ENCODE measurements at places on chromosomes 2 and 18. TPM values are rescaled to one million over a fixed set of nuclear protein-coding genes. Genes with fewer than 3 reads are reported as not detected.

DNA sequence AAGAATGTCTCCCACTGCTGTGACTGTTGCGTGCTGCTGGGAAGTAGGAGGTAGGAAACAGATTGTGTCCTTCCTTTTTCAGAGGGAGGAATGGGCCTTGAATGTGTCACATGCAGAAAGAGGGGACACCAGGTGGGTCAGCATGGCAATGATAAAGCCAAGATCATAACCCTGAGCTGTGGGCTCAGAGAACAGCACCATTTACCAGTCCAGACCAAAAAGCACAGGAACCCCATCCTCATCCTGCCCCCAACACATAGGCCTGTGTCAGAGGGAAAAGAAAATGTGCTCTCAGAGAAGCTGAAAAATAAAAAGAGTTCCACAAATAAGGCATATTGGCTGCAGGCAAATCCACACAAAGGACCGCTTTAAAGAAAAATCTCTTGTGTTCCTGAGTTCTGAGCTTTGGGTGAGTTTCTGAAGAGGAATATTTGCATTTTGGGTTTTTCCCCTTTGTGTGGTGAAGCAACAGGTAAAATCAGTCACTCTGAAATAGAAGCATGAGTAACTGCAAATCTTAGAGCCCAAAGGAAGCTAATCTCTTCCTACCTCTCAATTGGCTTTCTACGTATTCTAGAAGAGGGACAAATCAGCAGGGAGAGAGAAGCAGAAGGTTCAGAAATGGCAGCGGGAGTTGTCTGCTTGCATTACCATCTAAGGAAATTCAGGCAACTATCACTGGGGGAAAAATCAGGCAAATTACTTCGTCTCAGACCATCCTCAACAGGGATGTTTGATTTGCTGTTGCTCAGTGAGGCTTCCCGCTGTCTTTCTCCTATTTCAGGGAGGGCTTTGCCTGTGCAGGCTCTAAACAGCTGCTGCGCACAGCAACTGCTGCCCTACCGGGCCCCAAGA is 106.8 kb downstream of the BCL11A start:
- H3K27me3 ChIP-seq, result no peaks in the 10 kb centered on the region
- DNase-seq, result no peak
- H3K36me3 ChIP-seq, result no peaks in the 10 kb centered on the region
- no peaks in the 10 kb centered on the region for H3K4me1 ChIP-seq
- no peak overlapping the region for H3K4me3 ChIP-seq
- no peak overlapping the region for H3K27ac ChIP-seq

DNA sequence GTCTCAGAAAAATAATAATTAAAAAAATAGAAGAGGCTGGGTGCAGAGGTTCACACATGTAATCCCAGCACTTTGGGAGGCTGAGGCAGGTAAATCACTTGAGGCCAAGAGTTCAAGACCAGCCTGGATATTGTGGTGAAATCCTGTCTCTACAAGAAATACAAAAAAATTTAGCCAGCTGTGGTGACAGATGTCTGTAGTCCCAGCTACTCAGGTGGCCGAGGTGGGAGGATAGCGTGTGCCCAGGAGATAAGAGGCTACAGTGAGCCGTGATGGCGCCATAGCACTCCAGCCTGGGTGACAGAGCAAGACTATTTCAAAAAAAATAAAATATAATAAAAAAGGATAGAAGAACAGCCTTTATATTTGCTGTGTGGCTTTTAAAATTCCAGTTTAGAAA is 35.9 kb downstream of the SMC6 start:
- H3K27ac ChIP-seq, result no peak overlapping the region
- DNase-seq, result no peak
- H3K4me1 ChIP-seq, result no peaks in the 10 kb centered on the region
- no peak overlapping the region for H3K4me3 ChIP-seq
- peaks cover 11% of the 10 kb centered on the region for H3K36me3 ChIP-seq

GRCh38 chr2:7146151-7146550 is 228.9 kb downstream of the RNF144A start:
- no peak overlapping the region for H3K27ac ChIP-seq
- no peak for DNase-seq
- H3K36me3 ChIP-seq, result no peaks in the 10 kb centered on the region
- no peaks in the 10 kb centered on the region for H3K4me1 ChIP-seq
- no peak overlapping the region for H3K4me3 ChIP-seq
- no peaks in the 10 kb centered on the region for H3K27me3 ChIP-seq

GRCh38 chr18:26465431-26465830 is 82.9 kb downstream of the KCTD1 start:
- no peak for DNase-seq
- no peak overlapping the region for H3K27ac ChIP-seq
- H3K4me3 ChIP-seq, result no peak overlapping the region
- H3K36me3 ChIP-seq, result no peaks in the 10 kb centered on the region
- no peaks in the 10 kb centered on the region for H3K27me3 ChIP-seq

C2orf15 gene
- total RNA-seq, result not detected

DNA sequence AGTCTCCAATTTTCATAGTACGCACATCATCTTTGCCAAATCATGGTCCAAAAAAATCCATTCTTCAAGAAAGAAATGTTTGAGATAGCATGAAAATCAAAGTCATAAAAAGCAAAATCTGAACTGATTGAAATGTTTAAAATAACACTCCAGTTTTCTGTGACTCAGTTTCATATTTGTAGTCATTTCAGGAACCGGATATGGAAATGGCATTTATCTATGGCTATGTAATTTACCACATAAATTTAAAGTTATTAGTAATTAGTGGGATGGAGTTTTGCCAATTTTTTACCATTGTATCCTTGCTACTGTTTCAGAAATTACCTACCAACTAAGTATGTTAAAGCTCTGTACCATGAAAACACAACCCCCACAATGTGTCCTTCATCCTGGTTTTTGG is 456.6 kb upstream of the ACVR2A start:
- H3K27ac ChIP-seq, result no peak overlapping the region
- DNase-seq, result no peak
- H3K4me1 ChIP-seq, result no peaks in the 10 kb centered on the region
- no peaks in the 10 kb centered on the region for H3K36me3 ChIP-seq

DNA sequence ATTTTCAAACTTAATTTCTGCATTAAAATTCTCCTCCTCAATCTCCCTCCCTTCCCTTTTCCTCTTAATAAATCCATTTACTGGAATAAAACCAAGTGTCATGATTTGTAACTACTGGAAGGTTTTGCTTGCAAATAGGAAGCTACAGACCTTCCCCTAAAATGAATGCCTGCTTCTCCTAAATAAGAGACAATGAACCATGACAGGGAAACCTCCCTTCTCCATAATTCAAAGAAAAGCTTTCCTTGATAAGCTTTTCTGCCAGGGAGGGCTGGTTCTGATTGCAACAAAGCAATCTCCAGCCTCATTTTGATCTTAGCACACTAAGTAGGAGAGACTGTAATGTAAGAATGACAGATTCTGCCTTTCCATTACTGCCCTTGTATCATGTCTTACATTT is 111.0 kb upstream of the CDH20 start:
- no peak overlapping the region for H3K4me3 ChIP-seq
- H3K27me3 ChIP-seq, result no peaks in the 10 kb centered on the region
- DNase-seq, result no peak
- no peaks in the 10 kb centered on the region for H3K4me1 ChIP-seq
- no peak overlapping the region for H3K27ac ChIP-seq

- H3K4me3 ChIP-seq, result no peak overlapping the region
- peak overlapping the region; percentile 91 for H3K27ac ChIP-seq
- H3K4me1 ChIP-seq, result peaks cover 53% of the 10 kb centered on the region
- H3K36me3 ChIP-seq, result no peaks in the 10 kb centered on the region
Measured at GRCh38 chr2:96259497-96259921, 6.3 kb downstream of the TMEM127 start.

- DNase-seq, result no peak
- no peaks in the 10 kb centered on the region for H3K36me3 ChIP-seq
- peak overlapping the region; percentile 56 for H3K27ac ChIP-seq
- no peak overlapping the region for H3K4me3 ChIP-seq
Measured at GRCh38 chr2:230131366-230131765, 62.6 kb upstream of the SLC16A14 start.

SLC19A3 gene
- 29.5 TPM for total RNA-seq

DNA sequence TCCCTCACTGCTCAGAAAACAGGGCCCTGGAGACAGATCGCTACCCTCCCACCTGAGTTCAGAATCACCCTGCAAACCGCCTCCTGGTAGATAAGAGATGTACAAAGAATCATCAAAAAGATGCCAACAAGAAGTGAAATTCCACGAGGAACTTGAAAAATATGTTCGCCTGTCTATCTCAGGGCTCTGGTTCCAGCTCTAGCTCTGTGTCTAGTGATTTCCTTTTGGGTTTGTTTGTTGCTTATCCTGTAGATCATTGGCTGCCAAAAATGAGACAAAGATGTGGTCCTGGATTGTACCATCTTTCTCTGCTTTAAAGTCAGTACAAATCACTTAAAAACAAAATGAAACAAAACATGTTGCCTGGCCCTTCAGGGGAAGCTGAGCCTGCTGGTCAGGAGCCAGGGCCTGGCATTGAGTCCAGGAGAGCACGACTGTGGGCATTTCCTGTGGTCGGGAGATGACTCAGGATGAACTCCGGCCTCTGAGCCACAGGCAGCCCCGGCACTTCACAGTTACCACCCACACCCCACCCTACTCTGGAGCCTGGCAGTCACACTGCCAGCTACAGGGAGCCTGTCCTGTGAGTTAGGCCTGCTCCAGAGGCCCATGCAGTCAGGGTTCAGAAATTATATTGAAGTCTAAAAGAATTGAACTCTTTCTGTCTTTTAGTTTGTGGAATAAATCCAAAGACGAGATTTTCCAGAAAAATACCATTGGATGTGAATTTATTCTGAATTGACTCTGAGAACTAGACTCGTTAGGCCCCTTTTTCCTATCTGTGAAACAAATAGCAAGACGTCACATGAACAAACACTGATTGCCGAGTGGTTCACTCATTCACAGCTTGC is 8.0 kb upstream of the ITGB6 start:
- peak; percentile 25 for DNase-seq
- H3K4me1 ChIP-seq, result peaks cover 33% of the 10 kb centered on the region
- no peak overlapping the region for H3K4me3 ChIP-seq
- H3K27ac ChIP-seq, result peak overlapping the region; percentile 89
- no peaks in the 10 kb centered on the region for H3K36me3 ChIP-seq

LAPTM4A gene
- total RNA-seq, result 177 TPM

- H3K27ac ChIP-seq, result no peak overlapping the region
- no peaks in the 10 kb centered on the region for H3K36me3 ChIP-seq
- H3K4me3 ChIP-seq, result no peak overlapping the region
Measured at GRCh38 chr2:191611614-191612013, 66.3 kb upstream of the NABP1 start.

- H3K4me1 ChIP-seq, result peaks cover 9% of the 10 kb centered on the region
- H3K36me3 ChIP-seq, result no peaks in the 10 kb centered on the region
- H3K27me3 ChIP-seq, result no peaks in the 10 kb centered on the region
- H3K27ac ChIP-seq, result no peak overlapping the region
- DNase-seq, result no peak
Measured at GRCh38 chr18:68764016-68764415, 33.9 kb upstream of the CCDC102B start.

DNA sequence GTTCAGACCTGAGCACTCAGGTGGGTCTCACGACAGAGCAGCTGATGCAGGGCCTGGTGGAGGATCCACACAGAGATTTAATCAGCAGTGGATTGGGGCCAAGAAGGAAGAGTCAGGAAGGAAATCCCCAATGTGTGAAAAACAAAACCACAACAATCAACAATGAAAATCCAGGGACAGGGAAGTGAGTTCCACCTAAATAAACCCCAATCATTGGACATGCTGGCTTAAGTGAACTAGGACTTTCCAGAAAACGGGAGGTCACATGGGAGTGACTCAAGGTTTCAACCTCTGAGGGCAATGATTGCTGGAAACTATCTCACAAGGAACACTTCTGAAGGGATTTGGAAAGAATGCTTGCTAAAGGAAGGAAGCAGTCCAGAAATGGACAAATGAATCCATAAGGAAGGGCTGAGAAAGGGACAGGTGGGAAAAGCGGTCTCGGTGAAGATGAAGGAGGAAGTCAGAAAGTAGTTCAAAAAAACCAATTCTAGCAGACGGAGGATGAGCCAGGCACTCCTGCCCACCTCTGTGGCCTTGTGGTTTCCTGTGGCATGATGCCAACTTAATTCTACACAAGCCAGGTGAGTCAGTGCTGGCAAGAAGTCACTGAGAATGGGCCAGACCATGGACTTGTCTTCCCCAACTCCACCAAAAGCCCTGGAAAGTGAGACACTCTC is 15.4 kb upstream of the XDH start:
- no peak for DNase-seq
- no peaks in the 10 kb centered on the region for H3K36me3 ChIP-seq
- no peak overlapping the region for H3K27ac ChIP-seq
- H3K27me3 ChIP-seq, result no peaks in the 10 kb centered on the region
- no peaks in the 10 kb centered on the region for H3K4me1 ChIP-seq
- no peak overlapping the region for H3K4me3 ChIP-seq

KIF5C gene
- 47.9 TPM for total RNA-seq
